Suppressor macrophage treated with lipopolysaccharide for 1 hour (primary cell): ENCODE measurements at places on chromosomes 7 and 10.
A peak's percentile ranks its signal among the peaks of the same experiment; 100 is the strongest.

GRCh38 chr10:75598998-75599397 is 167.6 kb downstream of the LRMDA start:
- DNase-seq: no peak

GRCh38 chr10:35372329-35372728 is 36.0 kb downstream of the CCNY start:
- peak; percentile 50 for DNase-seq

GRCh38 chr7:140902303-140902953 is 22.3 kb downstream of the BRAF start:
- no peak for DNase-seq

DNA sequence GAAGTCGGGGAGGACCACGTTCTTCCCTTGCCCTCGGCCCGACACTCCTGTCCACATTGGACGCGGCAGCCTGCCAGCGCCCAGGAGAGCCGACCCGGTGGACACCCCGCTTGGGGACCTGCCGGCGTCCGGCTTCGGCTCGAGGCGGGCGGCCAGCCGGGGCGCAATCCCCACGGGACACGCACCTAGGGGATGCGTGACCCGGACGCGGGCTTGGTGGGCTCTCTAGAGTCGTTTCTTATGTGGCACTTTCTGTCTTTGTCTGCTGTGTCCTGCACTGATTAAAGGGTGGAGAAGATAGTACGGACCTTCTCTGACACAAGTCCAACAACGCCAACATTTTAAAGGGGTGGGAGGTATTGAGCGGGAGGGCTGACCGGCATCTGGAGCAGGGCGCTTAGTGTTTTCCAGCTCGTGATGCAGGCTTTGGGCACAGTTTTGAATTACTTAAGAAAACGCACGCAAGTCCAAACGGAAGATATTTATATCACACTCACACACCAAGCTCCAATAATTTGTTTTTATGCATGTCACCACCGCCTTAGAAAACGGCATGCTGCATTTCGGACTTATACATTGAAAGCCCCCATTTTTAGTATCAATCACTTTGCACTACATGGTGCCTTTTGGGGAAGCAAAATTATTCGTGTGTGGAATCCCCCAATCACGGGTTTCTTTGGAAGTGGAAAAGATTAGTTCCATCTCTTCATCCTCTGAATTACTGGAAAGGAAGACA is 3.9 kb upstream of the SPAG6 start:
- peak; percentile 35 for DNase-seq

DNA sequence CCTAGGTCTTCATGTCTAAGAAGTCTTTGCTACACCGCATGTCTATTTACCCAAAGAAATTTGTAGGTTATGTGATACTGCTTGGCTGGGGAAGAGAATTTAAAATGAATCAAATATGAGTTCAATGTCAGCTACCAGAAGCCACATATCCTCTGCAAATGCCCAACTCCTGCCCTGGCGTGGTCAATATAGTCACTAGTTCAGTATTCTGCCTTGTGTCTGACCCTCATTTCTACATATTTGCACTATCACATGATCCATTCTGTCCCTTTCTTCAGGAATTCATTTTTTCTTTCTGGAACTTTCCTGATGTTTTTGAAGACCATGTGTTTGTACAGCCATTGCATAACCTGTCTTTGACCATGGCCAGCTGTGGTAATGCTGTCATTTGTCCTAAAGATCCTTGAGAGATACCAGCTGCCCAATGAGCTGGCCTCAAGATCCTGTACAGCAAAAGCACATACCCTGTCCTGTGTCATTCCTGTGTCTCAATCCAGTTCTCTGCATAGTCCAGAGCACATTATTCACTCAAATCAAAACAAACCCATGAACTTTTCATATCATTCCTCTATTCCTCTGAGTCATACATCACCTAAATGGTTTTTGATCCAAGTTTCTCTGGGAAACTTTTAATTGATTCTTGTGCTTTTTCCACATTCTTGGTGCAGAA is 524.5 kb downstream of the PARD3 start:
- DNase-seq: no peak

DNA sequence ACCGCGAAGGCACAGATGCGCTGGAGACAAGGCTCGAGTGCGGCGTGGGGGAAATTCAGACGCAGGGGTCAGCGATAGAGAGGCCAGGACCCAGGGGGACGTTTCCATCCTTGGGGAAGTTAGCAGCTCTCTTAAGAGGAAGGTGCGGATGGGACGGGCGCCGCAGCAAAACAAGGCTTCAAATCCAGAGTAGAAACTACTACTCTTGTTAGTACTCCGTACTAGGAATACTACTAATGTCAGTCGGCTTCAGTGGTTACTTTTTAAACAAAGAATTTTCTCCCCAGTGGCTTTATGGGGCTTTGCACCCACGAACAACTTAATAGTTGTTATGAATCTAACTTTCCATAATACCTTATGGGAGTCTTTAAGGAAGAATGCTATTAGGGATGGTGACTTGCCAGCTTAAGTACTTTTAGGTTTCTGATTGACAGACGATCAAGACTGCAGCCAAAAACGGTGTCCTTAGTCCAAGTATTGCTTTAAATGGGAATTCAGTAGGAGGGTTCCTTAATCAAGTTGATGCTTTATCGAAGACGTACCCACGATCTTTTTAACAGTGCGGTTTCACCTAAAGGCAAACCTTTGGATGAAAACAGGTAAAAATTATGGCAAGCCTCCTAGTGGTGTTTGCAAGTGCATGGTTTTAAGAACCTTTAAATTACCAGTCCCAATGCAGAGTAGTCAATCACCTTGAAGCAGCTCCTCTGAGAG is 812 bp upstream of the IDE start:
- no peak for DNase-seq

DNA sequence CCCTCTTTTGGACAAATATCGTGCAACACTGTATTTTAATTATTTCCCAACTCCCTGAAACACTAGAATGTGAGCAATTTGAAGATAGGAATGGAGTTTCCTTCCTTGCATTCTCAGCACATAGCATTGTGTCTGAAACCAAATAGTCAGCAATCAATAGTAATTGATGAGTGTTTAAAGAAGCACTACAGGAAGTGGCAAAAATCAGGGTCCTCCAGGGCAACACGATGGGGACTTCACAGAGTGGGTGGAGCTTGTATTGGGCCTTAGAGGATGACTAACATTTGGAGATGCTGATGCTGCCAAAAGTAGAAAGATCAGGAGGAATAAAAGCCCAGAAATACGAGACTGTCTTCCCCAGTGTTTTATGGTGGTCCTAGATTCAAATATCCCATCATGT is 94.9 kb downstream of the NPSR1 start:
- no peak for DNase-seq

DNA sequence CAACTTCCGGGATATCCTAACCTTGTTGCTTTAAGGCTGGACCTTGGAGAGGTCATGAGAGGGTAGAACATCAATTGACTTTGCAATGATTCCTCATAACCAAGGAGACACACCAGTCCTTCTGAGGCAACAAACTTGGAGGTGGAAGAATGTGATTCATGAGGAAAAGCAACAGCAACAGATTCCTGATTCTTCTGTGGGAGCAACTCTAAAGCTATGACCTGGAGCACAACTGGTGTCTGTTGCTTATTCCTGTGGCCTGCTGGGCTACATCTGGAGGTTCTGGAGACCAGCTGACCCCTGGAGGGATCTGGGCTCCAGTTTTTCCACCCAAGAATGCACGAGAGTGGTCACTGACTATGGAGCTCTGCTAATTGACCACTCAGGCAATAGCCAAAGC is 116.6 kb downstream of the CREB5 start:
- DNase-seq: no peak

DNA sequence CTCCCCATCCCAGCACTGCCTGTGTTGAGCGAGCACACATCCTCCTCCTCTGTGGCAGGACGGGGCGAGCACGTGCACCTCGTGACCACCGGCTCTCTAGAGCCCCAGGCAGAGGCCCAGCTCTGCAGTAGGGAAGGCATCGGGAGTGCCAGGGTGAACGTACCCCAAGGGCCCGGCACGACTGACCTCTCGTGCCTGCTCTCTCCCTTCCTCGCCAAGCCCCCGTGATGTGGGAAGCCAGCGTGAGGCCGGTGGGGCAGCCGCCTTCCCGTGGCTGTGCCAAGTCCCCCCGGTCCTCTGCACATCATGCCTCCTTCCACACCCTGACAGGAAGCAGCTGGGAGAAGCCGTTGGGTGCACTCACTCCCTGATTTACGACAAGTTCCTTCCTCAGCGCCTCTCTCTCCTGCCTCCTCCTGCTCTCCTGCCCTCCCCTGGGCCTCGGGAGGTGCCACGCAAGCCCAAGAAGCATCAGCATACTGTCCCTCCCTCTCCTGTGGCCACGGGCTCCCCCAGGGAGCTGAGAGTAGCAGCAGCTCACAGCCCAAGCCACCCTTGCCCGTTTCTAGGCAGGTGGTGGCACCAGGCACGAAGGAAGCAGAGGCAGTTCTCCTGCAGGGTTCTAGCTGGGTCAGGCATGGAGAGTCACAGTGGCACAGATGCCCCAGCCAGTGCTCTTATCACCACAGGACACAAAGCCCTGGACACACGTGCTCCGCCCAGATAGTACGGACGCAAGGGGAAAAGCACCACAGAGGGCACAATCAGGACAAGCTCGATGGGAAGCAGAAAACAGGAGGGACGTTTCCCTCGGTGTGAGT is 47.0 kb downstream of the AMZ1 start:
- DNase-seq: peak; percentile 59
